ENCODE measurements at places on chromosomes 13 and 19.

- no peak for DNase-seq
Measured at GRCh38 chr19:13029893-13030292, 34.6 kb downstream of the NFIX start.

- DNase-seq = no peak
Measured at GRCh38 chr13:50085063-50085462, 69.8 kb downstream of the KCNRG start.

DNA sequence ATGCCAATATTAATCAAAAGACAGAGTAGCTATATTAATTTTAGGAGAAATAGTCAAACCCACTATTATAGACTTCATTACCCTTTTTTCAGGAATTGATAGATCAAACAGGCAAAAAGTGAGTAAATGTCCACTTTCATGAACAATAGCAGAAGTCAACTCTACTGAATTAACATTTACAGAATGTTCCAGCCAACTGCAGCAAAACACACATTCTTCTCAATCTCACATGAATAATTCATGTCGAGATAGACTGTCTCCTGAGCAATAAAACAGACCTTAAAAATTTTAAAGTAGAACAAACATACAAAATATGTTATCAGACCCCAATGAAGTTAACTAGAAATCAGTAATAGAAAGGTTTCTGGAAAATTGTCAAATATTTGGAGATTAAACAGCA, 118.4 kb downstream of the MYO16 start:
- DNase-seq = no peak

GRCh38 chr13:107821492-107821891, 393.8 kb downstream of the LIG4 start:
- DNase-seq = no peak

All from GOT3 (cell line).